ENCODE measurements at places on chromosomes 2 and 18.
A peak's percentile ranks its signal among the peaks of the same experiment; 100 is the strongest.

DNA sequence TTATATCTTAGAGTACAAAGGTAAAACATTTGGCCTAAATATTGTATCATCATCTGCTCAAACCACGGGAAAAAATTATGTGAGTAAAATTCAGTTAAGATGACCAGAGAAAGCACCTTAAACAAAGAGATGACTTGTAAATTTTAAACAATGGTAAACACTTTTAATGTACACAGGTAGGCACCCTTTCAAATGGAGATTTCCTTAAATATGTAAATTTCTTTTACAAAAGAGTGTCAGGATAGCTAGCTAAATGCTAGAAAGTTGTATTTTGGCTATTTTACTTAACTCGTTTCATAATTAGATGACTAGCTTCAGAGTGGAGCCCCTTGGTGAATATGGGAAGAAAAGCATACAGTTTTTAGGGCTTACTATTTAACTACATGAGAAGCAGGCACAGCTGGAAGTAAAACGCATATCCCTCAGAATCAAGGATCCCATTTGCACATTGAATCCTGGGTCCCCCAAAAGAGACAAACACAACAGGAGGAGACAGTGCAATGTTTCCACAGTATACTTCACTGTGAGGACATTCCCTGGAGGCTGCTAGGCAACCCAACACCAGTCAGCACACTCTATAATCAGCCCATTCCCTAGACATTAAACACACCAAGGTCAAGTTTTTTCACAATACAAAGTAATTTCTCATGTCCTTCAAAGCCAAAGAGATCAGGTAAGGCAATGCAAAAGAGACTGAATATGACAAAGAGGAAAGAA lies 1154.4 kb downstream of the DPP10 start:
- DNase-seq = no peak

- DNase-seq = no peak
Measured at GRCh38 chr2:48414640-48414979, 115.3 kb upstream of the STON1 start.

DNA sequence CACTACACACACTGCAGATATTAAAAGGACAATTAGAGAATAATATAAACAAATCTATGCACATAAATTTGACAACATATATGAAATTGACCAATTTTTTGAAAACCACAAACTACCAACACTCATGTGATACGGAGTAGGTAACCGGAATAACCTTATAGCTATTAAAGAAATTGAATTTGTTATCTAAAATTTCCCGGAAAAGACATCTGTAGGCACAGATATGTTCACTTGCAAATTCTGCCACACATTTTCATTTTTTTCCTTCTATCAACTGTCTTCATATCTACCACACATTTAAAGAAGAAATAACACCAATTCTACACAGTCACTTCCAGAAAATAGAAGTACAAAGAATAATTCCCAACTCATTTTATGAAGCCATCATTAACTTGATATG lies 22.4 kb downstream of the NLRC4 start:
- no peak for DNase-seq

GRCh38 chr2:188631037-188631809 lies 339.5 kb downstream of the GULP1 start:
- no peak for DNase-seq

GRCh38 chr2:67108231-67108630 lies 288.9 kb upstream of the ETAA1 start:
- DNase-seq = peak; percentile 9

DNA sequence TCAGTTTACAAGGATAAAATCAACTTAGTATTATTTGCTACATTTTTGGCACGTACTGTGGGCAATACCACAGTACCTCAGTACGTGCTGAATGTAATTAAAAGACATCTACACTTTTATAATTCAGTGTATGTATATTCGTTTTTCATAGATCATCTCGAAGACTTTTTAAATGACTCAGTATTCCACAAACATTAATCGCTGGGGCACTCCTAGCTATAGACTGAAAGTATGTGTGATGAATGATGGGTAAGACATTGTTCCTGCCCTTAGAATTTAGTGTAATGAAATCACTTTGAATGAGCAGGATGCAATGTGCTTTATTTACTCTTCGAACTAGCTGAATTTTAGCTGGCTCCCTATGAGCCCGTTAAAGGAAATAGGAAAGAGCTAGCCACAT lies 245.6 kb upstream of the RASGRP3 start:
- no peak for DNase-seq

DNA sequence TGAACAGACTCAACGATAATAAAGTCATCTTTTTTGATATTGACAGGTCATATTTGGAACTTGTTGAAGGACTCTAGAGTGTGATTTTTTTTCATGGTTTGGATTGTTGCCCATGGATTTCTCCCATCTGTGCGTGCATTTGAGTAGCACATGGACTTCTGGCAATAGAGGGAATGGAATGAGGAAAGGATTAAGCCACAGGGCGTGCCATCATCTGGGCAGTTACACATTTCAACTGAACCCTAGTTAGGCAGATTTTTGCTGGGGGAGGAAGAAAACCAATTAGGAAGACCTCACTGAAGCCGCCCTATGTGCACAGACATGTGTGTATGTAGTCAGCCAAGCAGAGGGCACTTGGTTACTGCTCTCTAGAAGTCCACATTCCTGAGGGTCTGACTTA lies 72.6 kb downstream of the TPGS2 start:
- DNase-seq = no peak

DNA sequence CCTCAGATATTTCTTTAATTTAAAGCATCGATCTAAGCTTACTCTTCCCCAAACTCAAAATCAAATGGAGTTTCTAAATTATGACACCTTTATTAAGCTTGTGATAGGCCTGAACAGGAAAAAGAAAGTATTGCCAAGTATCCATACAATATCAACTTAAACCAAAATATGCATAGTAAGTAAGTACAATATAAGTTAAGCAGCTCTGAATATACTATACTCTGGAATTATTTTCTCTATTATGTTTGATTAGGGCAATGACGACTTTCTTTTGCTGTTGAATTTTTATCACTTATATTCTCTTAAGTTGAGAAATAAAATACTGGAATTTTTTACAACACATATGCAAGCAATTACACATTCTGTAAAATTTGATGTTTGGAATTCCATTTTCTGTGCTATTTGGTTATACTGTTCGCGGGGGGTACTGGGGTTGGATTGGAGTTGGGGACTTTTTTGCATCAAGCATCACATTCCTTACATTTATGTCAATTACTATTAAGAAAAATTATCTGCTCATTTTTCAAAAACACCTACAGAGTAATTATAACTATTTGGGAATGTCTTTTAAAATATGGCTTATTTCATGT lies 2.2 kb downstream of the COL5A2 start:
- no peak for DNase-seq

GRCh38 chr2:97763176-97763845 lies 49.9 kb downstream of the ZAP70 start:
- DNase-seq = no peak
